ENCODE measurements at places on chromosomes 11 and 22.
A peak's percentile ranks its signal among the peaks of the same experiment; 100 is the strongest.

DNA sequence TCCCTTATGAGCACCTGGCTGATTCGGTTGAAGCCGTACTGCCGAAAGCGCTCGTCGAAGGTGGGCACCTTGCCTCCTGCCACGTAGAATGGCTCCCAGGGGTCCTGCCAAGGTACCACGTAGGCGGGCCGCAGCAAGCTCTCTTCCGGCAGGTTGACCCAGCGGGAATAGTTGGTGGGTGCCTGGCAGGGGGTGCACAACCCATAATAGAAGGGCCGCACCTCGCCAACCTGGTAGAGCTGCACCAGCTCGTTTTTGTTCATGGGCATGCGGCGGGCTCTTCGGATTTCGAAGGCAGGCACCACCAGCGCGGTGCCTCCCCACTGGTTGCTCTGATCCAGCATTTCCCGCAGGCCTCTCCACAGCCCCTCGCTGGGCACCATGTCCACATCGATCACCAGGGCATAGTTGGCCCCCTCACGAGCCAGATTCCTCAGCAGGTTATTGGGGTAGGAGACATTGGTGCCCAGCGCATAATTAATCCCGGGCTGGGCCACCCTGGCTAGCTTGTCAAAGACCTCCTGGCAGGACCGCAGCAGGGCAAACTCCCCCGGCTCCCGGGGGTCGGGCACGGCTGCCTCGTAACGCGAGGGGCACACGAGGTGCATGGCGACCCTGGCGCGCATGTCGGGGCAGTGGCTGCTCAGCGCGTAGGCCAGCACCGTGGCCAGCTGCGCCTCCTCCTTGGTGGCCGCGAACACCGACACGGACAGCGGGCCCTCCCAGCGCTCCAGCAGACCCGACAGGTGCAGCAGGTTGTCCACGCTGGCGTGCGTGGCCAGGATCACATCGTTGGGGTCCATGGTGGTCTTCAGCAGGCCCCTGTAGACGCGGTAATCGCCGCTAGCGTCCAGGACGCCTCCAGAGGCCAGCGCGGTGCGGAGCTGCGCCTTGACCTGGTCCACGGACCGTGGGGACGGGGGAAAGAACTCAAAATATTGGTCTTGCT is 679 bp downstream of the B4GAT1 start:
- no peak for DNase-seq

- no peak for DNase-seq
These were observed 998 bp downstream of the BAIAP2L2 start for GRCh38 chr22:38109371-38110001.

DNA sequence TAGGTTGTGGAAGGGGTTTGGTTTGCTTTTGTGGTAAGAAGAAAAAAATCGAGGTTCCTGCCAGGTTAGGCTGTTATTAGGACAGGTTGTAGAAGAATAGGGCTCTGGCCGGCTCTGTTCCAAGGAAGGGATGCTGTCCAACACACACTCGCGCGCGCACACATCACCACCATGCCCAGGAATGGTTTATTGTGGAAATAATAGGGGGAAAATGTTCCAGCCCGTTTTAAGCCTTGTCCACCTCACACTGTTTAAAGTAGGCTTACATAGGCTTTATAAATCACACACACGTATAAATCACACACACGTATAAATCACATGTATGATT is 1.2 kb upstream of the ARHGAP20 start:
- DNase-seq, result no peak

GRCh38 chr22:26552466-26552865 is 37.5 kb downstream of the TPST2 start:
- DNase-seq, result no peak

GRCh38 chr11:118625976-118626375 is 18.6 kb downstream of the PHLDB1 start:
- peak; percentile 37 for DNase-seq

- no peak for DNase-seq
These were observed 77.4 kb upstream of the OR5AK2 start for GRCh38 chr11:56911312-56911711.

GRCh38 chr22:26822313-26822712 is 164.9 kb downstream of the MIAT start:
- DNase-seq, result no peak

GRCh38 chr22:26461188-26461810 is 22.3 kb downstream of the HPS4 start:
- no peak for DNase-seq

DNA sequence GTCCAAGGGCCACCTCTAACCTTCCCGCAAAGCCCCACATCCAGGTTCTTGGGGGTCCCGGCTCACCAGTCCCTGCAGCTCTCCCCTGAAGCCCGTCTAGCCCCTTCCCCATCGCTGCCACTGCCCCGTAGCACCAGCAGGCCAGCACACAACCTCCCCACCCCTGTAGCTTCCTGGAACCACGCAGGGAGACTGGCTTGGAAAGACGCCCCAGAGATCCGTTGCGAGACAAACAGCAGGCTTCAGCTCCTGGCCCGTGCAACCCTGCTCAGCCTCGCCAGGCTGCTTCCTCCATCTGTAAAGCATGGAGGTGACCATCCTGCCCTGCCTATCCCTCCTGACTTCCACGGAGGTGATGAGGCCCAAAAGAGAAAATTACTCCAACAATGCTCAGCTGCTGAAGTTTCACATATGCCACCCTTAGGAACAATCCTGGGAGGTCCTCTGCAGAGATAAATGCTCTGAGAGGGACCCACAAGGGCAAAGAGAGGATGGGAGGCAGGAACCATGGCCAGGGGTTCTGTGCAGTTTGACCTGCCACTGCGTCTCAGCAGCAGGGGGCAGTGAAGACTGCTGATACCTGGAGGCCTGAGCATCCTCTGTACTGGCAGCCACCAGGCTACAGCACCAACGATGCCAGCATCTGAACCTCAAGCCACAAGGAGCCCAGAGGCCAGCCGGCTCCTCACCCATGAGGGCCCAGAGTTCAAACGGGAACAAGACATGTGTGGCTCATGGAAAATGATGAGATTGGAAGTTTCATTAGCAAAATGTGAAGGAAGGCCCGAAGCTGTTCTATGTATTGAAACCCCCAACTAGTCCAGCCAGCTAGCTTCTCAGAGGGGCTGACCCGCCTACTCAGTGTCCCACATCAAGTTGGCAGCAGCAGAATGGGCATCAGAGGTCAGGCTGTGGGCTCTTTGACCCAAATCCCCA is 16.1 kb downstream of the DGCR2 start:
- no peak for DNase-seq

- no peak for DNase-seq
These were observed 222.9 kb downstream of the NAV2 start for GRCh38 chr11:19935507-19935906.

DNA sequence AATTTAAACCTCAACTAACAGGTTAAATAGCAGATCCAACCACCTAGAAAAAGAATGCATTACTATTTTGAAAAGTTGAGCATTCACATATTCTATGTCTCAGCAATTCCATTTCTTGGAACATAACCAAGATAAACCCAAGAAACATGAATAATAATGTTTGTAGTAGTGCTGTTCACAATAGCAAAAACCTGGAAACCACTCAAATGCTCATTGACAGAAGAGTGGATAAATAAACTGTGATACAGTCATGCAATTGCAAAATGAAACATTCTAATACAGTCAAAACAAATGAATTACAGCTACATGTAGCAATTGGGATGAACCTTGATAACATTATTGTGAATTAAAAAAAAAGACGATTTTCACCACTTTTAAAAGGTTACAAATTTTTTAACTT is 162.8 kb upstream of the TMEM45B start:
- peak; percentile 66 for DNase-seq

GRCh38 chr11:117815262-117815803 is 9.2 kb downstream of the FXYD2 start:
- no peak for DNase-seq

- no peak for DNase-seq
These were observed 39.4 kb upstream of the SEPTIN5 start for GRCh38 chr22:19674929-19675253.

GRCh38 chr22:39230261-39231196 is 14.3 kb downstream of the PDGFB start:
- no peak for DNase-seq

DNA sequence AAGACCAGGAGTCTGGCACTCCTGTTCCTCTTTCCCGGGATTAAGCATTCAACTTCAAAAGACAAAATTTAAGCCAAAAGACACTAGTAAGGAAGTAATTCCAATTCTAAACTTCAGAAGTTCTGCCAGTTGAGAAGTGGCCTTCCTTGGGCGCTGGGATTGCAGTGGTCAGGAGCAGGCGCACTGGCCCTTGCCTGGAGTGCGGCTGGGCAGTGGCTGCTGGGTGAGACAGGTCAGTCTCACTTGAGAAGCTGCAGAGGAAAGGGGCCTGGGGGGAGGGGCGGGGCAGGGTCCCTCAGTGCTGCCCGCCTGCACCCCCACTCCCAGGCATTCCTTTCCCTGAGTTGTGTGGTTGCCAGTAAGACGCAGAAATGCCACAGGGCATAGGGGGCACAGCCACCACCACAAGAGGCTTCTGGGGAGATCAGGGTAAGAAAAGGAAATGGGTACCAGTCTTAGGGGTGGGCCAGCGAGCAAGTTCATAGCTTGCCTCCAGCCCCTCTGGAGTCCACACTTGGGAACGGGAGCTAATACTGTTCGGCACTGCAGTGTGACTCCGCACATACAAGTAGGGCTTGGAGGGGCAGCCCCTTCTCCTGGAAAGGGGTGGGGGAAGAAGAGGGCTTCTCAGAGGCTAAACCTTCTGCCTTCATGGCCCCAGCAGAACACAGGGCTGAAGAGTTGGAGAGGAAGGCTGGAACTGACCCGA is 5.5 kb downstream of the MRPL49 start:
- DNase-seq, result no peak

- DNase-seq, result peak; percentile 57
These were observed 36.6 kb downstream of the GAS2 start for GRCh38 chr11:22703040-22703439.

DNA sequence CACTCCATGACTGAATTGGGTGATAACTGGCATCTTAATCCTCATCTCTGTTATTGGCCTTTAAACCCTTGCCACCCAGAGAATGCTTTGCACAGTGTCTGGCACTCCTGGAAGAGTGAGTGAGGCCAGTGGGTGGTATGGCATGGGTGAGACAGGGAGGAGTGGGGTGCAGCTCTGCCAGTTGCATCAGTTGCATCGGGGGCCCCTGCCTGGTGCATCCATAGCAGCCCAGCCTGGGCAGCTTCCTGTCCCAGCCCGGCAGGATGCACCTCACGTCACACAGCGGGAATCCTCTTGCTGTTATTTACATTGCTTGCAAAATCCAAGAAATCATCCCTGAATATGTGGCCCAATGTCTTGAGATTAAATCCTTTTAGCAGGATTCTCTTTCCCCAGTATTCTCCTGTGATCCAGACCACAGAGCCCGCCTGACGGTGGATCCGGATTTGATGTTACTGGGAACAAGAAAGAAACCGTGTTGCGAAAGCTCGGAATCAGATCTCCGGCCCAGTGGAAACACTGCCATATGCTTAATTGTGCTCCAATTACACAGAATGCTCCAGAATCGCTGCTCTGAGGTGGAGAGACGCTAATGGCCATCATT is 37.6 kb upstream of the MN1 start:
- no peak for DNase-seq

DNA sequence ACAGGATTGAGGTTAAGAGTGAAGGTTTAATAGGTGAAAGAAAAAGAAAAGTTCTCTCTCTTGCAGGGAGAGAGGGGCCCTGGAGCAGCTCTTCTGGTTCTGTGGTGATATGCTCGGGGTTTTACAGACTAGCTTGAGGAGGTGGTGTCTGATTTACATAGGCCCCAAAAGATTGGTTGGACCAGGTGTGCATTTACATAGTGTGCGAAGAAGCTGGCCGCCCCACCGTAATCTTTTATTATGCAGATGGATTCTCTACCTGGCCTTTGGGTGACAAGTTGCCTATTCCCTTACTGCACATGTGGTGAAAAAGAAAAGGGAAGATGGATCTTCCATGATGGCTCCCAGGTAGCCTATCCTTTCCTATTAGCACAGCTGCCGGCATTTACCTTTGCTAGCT is 219.9 kb upstream of the GRIA4 start:
- no peak for DNase-seq

- DNase-seq, result no peak
These were observed 54.4 kb downstream of the IGLL5 start for GRCh38 chr22:22941831-22942510.

All from NCI-H774 (cell line).